ENCODE measurements at places on chromosomes 1 and 21. TPM values are rescaled to one million over a fixed set of nuclear protein-coding genes. Genes with fewer than 3 reads are reported as not detected.

Gene CELA2A
- polyA plus RNA-seq, result not detected

Gene CIART
- polyA plus RNA-seq, result not detected

Gene SMAP2
- polyA plus RNA-seq, result 170 TPM

Gene OPRD1
- 0.03 TPM for polyA plus RNA-seq

Gene PGLYRP3
- not detected for polyA plus RNA-seq

Gene PRKAB2
- polyA plus RNA-seq, result 1.0 TPM

Gene RNU1-4
- 28.1 TPM for polyA plus RNA-seq

Gene OR2M3
- polyA plus RNA-seq, result not detected

Gene EXTL1
- polyA plus RNA-seq, result not detected

Gene MYBPH
- not detected for polyA plus RNA-seq

Gene MIGA1
- 7.7 TPM for polyA plus RNA-seq

Gene RGS16
- polyA plus RNA-seq, result 0.21 TPM

Gene KPNA6
- polyA plus RNA-seq, result 36.8 TPM

Gene NPL
- 3.6 TPM for polyA plus RNA-seq

Gene GBP1
- 45.4 TPM for polyA plus RNA-seq
